ENCODE measurements at places on chromosomes 7 and 10. TPM values are rescaled to one million over a fixed set of nuclear protein-coding genes. Genes with fewer than 3 reads are reported as not detected.
A peak's percentile ranks its signal among the peaks of the same experiment; 100 is the strongest.

PTPRZ1 gene
- not detected for total RNA-seq

AOAH gene
- total RNA-seq, result not detected

DNA sequence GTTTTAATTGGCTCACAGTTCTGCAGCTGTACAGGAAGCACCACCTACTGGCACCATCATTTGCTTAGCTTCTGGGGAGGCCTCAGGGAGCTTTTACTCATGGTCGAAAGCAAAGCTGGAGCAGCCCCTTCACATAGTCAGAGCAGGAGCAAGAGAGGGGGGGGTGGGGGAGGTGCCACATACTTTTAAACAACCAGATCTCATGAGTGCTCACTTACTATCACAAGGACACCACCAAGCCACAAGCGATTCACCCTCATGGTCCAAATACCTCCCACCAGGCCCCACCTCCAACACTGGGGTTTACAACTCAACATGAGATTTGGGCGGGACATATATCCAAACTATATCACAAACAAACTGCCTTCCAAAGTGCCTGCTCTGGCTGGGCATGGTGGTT lies 31.7 kb upstream of the SLC18A3 start:
- H3K27ac ChIP-seq, result no peak overlapping the region
- no peaks in the 10 kb centered on the region for H3K36me3 ChIP-seq
- H3K4me1 ChIP-seq, result 0 out of 2 replicates have a peak, but pooled peaks cover 3% of the 10 kb centered on the region
- H3K4me3 ChIP-seq, result no peak overlapping the region

GRCh38 chr10:28541717-28542365 lies 8.9 kb downstream of the WAC start:
- no peak for DNase-seq
- H3K4me3 ChIP-seq, result no peak overlapping the region
- peaks cover 14% of the 10 kb centered on the region for H3K4me1 ChIP-seq

ENTPD1 gene
- total RNA-seq, result 0.07 TPM

DNA sequence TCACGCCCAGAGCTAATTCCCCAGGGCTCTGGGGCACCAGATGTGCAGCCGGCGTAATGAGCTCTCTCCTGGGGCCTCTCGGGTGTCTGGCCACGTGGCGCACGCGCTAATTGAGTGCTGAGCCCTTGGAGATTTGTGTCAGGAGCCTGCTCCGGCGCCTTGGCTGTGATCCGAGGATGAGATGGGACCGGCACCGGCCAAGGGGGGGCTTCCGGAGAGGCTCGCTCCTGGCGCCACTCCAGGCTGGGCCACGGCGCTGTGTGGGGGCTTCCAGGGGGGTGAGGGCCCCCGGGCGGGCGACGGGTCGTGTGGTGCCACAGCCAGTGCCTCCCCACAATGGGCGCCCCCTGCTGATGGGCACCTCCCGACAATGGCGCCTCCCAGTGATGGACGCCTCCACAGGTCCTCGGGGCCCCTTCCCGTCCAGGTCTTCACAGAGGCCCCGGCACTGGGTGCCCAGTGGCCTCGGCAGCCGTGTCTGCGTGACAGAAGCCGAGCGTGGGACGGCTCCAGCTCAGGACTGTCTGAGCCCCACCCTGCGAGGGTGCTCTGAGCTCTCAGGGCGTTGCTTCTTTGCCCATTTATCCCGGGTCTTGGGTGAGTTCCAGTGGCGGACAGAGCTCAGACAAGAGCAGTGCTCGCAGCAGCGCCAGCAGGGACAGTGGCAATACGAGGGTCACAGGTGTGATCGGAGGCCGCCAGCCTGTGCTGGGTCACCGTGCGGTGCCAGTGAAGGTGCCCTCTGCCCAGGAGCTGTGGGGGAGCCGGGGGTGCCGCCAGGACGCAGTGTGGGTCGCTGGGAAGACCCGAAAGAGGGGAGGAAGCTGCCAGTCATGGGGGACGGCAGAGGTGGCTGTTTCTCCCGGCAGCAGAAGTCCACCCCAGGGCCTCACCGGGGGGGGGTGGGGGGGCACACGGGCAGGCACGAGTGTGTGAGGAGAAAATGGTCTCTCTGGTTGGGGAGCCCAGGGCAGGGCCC lies 8.2 kb upstream of the NKX6-2 start:
- H3K27ac ChIP-seq, result no peak overlapping the region
- no peaks in the 10 kb centered on the region for H3K4me1 ChIP-seq
- peaks cover 64% of the 10 kb centered on the region for H3K27me3 ChIP-seq
- no peak overlapping the region for H3K4me3 ChIP-seq

PON1 gene
- total RNA-seq, result not detected

DNA sequence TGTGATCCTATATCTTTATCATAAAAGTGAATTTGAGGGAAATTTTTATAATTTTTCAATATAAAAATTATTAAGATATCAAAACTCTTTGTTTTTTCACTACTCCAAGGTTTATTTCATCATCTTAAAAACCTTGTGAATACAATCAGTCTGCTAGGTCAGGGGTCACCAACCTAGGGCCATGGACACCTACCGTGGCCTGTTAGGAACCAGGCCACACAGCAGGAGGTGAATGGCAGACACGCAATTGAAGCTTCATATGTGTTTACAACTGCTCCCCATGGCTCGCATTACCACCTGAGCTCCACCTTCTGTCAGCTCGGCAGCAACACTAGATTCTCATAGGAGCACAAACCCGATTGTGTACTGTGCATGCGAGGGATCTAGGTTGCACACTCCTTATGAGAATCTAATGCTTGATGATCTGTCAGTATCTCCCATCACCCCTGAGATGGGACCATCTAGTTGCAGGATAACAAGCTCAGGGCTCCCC lies 271.2 kb upstream of the C7orf33 start:
- H3K4me3 ChIP-seq, result no peak overlapping the region
- DNase-seq, result no peak
- H3K36me3 ChIP-seq, result no peaks in the 10 kb centered on the region
- no peak overlapping the region for H3K27ac ChIP-seq
- no peaks in the 10 kb centered on the region for H3K4me1 ChIP-seq

CPN1 gene
- 8.1 TPM for total RNA-seq

DNA sequence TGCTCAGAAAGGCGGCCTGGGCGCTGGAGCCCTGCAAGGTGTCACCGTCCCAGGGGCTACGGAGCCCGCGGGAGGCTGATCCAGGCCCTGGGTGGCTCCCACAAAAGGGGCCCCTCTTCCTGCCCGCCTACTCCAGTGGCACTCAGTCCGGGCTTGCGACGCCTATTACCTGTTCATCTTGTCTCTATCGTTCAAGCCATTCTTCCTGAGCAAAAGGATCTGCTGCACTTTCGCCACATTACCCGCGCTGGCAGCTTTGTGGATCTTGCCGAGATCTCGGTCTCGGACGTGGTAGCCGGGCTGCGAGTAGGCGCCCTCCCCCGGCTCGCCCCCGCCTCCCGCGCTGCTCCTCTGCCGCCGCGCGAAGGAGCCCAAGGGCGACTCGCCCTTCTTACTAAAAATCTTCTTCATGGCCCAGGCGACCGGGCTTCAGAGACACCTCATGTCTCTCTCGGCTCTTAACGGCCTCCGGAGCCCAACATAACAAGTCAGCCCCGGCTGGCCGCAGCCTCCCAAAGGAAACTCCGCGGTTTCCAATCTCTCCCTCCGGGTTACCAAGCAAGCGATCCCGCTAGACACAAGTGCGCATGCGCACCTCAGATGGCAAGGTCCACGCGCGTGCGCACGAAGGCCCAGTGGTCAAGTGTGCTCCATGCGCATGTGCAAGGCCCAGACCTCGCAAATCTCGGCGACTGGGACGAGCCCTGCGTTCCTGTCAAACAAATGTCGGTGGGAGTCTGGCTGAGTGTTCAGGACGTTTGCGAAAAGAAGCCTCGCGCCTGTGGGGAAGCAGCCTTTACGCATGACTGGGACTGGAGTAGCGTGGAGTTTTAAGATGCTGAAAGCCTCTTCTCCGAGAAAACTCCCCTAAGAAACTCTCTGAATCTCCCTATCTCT lies at the start of gene ANKRD26:
Gene ANKRD26 (minus strand): TSS at position 579 of the 897 bp plus-strand sequence. CDS start 168 bp downstream, at position 411.
- no peaks in the 10 kb centered on the region for H3K36me3 ChIP-seq
- peak within 1 kb of the TSS; percentile 85 for H3K27ac ChIP-seq

IFIT2 gene
- 0.15 TPM for total RNA-seq

GRCh38 chr7:47034180-47034579 lies 547.7 kb downstream of the TNS3 start:
- H3K4me3 ChIP-seq, result no peak overlapping the region
- DNase-seq, result no peak
- H3K27me3 ChIP-seq, result no peaks in the 10 kb centered on the region

- no peak overlapping the region for H3K27ac ChIP-seq
- H3K36me3 ChIP-seq, result no peaks in the 10 kb centered on the region
- H3K27me3 ChIP-seq, result no peaks in the 10 kb centered on the region
- H3K4me3 ChIP-seq, result no peak overlapping the region
- DNase-seq, result no peak
Observed at GRCh38 chr7:7976677-7977076, 8.1 kb downstream of the GLCCI1 start.

DNA sequence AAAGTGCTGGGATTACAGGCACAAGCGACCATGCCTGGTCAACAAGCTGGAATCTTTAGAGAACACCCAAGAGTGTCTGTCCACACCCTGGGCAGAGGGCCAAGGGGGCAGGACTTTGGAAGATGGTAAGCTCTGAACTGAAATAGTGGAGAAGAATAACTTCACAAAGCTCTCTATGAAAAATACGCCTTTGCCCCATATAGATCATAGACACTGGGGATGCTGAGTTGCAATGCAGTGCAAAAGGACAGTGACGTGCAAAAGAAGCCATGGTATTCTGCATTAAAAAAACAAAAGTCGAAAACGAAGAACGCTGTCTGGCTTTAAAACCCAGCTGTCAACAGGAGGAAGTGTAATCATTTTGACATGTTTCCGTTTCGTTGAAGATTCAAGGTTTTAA lies 353.6 kb downstream of the CALN1 start:
- H3K4me1 ChIP-seq, result no peaks in the 10 kb centered on the region
- no peak overlapping the region for H3K27ac ChIP-seq
- H3K36me3 ChIP-seq, result no peaks in the 10 kb centered on the region
- no peak overlapping the region for H3K4me3 ChIP-seq
- no peaks in the 10 kb centered on the region for H3K27me3 ChIP-seq

DNA sequence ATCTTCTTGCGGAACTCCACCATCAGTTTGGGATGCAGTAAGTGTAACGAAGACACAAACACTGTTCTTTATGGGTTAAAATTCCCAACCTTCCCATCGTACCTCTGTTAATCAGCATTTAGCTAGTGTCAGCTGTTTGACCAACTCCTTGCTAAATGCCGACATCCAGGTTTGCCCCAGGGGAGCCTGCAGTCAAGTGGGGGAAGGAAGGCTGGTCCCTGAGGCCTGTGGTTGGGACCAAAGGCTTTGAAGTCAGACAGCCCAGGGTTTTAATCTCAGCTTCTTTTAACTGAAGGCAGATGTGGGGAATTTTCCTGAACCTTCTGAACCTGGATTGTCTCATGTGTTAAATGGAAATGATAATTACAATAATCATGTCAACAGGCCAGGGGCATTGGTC lies 443.7 kb downstream of the GLRX3 start:
- no peaks in the 10 kb centered on the region for H3K4me1 ChIP-seq
- no peak overlapping the region for H3K27ac ChIP-seq
- no peak for DNase-seq
- H3K36me3 ChIP-seq, result no peaks in the 10 kb centered on the region
- H3K4me3 ChIP-seq, result no peak overlapping the region

DNA sequence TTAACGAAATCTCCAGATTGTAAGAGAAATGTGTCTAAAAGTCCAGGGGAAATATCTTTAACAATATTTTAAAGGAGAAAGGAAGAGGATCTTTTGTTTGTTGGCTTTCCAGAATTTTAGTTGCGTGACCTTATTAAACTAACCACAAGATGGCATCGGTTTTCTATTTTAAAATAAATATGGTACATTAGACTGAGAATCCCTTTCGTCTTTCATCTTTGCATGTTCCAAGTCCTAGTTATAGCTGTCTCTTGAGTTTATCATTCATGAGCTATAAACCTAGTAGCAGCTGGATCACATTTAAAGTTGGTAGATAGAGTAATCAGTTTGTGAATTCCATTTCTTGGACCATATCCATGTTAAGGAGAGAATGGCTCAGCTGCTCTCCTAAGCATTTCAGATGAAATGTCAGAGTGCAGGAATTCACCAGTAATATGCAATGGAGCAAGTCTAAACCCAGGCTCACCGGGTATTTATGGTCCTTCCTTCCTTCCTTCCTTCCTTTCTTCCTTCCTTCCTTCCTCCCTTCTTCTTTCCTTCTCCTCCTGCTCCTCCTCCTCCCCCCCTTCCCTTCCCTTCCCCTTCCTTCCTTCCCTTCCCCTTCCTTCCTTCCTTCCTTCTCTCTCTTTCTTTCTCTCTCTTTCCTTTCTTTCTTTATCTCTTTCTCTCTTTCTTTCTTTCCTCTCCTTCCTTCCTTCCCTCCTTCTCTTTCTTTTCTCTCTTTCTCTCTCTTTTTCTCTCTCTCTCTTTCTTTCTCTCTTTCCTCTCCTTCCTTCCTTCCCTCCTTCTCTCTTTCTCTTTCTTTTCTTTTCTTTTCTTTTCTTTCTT lies 57.8 kb upstream of the RAB18 start:
- no peak overlapping the region for H3K27ac ChIP-seq
- no peaks in the 10 kb centered on the region for H3K4me1 ChIP-seq
- no peaks in the 10 kb centered on the region for H3K36me3 ChIP-seq
- H3K4me3 ChIP-seq, result no peak overlapping the region
- no peaks in the 10 kb centered on the region for H3K27me3 ChIP-seq

DNA sequence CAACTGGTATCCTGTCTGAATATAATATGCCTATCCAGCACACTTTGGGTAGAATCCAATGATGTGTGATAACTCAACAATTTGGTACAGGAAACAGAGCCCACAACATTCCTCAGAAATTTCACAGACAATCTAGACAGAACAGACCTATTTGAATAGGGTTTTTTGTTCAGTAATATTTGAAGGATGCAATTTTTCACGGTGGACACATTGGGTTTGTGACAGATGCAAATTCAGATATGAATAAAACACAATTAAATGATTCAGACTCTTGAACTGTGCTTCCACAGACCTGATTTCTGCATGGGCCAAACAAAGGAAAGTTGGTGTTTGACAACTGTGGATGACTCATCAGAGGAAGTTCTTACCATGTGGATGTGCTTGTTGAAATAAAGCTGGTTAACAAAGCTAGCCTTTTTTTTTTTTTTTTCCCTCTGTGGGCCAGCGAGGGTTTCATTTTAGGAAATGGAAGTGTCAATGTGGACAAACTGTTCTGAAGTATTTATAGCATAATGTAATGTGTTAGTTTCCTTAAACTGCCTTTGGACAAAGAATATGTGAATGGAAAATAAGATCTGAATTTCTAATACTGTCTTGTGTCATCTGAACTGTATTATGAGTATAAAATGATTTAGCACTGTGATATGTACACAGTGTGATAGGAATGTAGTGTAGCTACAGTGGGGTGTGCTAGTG lies 43.2 kb upstream of the FAM133B start:
- H3K27me3 ChIP-seq, result no peaks in the 10 kb centered on the region
- H3K36me3 ChIP-seq, result peaks cover 27% of the 10 kb centered on the region
- no peak overlapping the region for H3K4me3 ChIP-seq

LDB3 gene
- total RNA-seq, result not detected

DNA sequence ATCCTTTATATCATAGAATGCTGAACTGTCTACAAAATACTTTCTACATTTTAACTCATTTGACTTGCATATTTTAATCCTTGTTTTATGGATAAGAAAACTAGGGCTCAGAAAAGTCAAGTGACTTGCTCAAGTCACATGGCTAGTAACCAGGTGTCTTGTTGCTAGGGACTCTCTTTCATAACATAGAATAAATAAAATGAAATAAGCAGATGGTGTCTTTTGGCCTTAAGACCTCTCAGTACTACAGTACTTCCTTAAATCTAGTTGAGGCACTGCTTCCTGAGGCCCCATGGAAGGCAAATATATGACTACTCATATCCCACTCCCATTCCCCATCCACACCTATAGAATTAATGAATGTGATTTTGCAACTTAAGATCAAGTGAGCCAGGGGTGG lies 87.9 kb downstream of the CDK6 start:
- no peak for DNase-seq
- peaks cover 1% of the 10 kb centered on the region for H3K36me3 ChIP-seq
- no peak overlapping the region for H3K27ac ChIP-seq
- H3K27me3 ChIP-seq, result no peaks in the 10 kb centered on the region
- H3K4me1 ChIP-seq, result peaks cover 56% of the 10 kb centered on the region
- no peak overlapping the region for H3K4me3 ChIP-seq
